ENCODE measurements at places on chromosomes 3 and 15.

- DNase-seq, result no peak
Observed at GRCh38 chr3:33525232-33525631, 85.0 kb upstream of the UBP1 start.

DNA sequence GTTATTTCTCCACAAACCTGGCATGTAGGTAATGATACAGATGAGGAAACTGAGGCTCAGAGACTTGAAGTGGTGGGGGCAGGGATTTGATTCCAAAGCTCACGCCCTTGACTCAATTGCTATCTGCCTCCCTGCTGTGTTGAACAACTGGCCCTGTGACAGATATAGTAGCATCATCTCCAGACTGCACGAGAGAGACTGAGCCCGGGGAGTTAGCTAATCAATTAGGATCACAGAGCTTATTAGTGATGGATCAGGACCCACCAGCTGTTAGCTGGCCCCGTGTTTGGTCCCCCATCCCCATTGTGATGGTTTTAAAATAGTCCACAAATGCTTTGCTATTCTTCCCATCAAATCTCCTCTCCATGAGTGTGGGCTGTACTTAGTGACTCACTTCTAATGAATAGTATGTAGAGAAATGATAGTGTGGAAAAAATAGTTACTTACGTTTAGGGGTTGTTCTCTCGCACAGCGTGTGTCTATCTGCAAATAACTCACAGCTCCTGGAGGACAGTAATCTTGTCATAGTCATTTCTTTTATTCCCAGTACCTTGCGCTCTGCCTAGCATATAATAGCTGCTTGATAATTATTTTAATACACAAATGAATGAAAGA, 74.4 kb upstream of the KLF13 start:
- no peak for DNase-seq

- no peak for DNase-seq
Observed at GRCh38 chr15:92578096-92578835, 77.3 kb downstream of the FAM174B start.

GRCh38 chr3:28042095-28042635, 199.3 kb upstream of the CMC1 start:
- no peak for DNase-seq

DNA sequence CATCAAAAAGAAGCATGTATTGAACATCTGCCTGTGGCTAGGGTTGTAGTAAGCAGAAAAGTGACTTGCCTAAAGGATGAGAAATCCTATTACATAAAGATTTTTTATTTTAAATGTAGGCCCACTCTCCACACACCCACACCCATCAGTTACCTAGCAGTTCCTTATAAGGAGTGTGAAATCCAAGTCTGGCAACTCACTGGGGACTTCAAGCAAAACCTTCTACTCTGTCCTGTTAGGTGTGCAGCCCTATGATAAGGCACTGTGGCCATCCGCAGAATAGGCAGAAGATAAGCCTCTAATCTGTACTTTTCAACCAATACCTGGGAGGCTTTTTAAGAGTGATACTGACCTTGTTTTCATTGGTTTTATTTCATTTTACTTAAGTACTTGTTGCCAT, 52.7 kb upstream of the TJP1 start:
- no peak for DNase-seq

DNA sequence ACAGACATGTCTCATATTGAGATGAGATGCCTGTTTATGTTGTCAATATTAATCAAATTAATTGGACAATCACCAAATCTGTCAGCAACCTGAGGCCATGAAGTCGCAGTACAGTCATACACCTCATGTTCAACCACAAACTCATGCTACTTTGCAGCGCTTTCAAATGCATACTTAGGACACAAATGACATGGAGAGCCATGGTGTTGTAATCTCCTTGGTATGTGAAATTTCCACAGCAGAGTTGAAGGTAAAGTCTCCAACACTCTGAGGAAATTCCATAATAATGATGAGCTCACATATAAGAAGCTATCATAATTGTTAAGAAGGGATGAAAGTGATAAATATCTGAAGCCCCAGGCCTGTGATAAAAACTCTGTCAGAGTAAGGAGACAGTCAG, 873.9 kb downstream of the MCTP2 start:
- no peak for DNase-seq

GRCh38 chr15:77009176-77009575, 14.2 kb downstream of the PSTPIP1 start:
- DNase-seq, result no peak

DNA sequence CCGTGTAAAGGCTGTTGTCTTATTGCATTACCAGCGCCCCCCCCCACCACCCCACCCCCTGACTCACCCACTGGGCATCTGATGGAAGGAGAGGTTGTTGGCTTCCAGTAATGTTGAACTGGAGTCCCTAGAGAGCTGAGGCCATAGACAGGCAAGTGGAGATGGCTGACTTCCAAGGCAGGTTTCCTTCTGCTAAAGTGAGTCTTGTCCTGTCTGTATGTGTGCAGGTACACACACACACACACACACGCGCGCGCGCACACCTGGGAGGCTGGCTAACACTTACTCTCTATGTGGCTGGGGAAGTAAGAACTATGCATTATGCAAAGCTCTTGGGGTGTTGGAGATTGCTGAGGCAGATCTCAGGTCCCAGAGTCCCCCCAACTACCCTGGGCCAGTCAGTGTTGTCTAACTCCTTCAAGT, 1.6 kb upstream of the KY start:
- peak; percentile 90 for DNase-seq

DNA sequence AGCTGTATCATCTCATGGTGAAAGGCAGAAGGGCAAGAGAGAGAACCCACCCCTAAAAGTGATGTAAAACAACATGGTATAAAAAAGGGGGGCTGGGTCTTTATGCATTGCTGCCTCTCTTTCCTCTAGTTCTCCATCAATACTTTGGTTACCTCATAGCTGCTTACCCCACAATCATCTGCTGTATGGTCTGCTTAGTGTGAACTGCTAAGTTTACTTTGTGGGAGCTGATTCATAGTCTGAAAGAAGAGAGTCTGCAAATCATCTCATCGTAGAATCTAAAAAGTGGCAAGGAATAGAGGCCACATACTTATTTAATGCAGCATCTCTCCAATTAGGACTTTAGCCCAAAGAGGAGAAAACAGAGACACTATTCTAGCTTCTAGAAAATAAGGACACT, 546.8 kb downstream of the GBE1 start:
- DNase-seq, result no peak

DNA sequence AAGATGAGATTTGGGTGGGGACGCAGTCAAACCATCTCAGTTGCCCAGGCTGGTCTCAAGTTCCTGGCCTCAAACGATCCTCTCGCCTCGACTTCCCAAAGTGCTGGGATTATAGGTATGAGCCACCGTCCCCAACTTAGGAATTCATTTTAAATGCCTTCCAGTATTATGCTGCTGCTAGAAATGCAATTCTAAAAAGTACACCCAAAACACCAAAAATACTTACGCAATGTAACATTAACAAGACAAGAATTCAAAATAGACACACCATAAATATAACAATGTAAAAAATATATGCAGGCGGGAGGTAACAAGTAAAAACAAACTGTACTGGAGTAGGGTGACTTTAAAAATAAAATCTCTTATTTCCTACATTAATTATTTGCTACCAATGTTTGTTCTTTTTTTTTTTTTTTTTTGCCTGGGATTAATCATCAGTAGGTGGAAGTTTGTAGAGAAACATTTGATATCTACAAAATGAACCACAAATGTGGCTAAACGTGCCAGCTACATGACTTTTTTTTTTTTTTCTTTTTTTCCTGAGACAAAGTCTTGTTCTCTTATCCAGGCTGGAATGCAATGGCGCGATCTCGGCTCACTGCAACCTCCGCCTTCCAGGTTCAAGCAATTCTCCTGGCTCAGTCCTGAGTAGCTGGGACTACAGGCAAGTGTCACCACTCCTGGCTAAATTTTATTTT, 56.8 kb downstream of the SETMAR start:
- DNase-seq, result no peak

DNA sequence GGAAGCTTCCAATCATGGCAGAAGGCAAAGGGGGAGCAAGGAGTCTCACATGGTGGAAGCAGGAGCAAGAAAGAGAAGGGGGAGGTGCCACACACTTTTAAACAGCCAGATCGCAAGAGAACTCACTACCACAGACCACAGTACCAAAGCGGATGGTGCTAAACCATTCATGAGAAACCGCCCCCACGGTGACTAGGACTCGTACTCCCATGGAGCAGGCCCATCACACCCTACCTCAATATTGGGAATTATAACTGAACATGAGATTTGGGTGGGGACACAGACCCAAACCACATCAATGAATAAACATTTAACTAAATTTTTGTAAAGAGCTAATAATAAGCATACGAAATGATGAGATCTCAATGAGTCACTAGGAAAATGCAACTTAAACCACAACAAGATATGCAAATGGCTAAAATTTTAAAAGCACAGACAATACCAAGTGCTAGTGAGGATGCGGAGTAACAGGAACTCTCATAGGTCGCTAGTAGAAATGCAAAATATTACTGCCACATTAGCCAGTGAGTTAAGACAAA, 10.0 kb downstream of the MRPS25 start:
- DNase-seq, result no peak
